ENCODE measurements at places on chromosomes 6 and 20.

- peak; percentile 94 for DNase-seq
Measured at GRCh38 chr20:21303061-21303871, at the start of gene XRN2. Gene XRN2 (plus strand): TSS chr20:21303331. CDS start chr20:21303399, 68 bp downstream.

GRCh38 chr20:39855799-39856198, 833.2 kb downstream of the MAFB start:
- no peak for DNase-seq

- no peak for DNase-seq
Measured at GRCh38 chr6:158060455-158061360, 79.0 kb downstream of the SYNJ2 start.

GRCh38 chr6:33581186-33581585, 1.1 kb upstream of the BAK1 start:
- no peak for DNase-seq

DNA sequence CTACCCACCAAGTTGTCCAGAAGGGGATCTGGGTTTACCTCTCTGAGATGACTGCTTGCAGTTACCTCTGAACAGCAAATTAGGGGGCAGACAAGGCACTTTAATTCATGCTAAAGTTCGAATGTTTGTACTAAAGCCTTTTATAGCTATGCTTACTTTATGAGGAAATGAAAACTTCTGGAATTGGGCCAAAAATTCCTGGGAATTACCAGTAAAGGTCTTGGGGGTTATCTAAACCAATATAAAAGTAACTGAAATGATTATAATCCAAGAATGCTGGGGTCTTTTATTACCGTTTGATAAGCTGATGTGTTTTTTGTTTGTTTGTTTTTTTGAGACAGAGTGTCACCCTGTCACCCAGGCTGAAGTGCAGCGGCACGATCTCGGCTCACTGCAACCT, 7.9 kb upstream of the LZTS3 start:
- no peak for DNase-seq

DNA sequence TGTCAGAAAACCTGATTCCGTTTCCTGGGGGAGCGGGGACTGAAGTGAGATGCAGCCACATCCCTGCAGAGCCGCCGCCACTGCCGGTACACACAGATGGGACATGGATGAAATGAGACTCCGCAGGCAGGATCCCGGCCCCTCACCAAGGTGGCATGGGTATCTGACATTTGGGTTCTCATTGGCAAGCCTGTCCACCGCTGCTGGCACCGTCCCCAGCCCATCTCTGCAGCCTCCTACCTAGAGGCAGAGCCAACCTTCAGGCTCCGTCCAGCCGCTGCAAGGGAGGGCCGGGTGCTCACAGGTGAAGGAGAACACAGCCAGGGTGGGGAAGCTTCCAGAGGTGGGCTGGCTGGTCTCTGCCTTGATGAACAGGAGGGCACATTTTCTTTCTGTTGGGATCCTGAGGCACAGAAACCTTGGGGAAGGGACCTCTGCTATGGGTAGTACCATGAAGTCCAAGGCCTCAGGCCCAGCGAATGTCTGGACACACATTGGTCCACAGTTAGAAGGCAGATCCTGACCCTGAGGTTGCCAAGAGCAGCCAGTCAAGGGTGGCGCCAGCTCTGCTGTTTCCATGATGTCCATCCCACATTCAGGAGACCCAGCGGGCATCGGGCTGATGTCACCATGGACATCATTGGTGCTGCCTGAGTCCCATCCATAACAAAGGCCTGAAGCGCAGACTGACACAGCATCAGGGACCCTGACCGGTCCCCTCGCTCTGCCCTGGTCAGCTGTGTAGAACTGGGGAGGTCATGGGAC, 177.4 kb downstream of the TAF4 start:
- no peak for DNase-seq

DNA sequence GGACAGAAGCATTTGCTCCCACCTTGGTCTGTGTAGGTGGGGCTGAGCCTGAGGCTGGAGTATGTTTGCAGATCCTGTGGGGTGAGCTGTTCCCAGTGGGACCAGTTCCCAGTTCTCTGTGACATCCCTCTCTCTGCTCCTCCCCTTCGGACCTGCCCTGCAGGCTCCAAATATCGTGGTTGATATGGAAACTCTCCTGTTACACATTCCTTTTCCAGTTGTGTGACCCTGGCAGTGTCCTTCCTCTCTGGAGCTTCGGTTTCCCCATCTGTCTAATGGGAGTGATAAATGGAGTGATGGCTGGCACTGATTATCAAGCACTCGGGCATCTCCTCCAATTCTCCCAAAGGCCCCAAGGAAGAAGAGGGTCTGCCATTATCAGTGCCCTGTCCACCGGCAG, 15.7 kb upstream of the TGM2 start:
- no peak for DNase-seq

DNA sequence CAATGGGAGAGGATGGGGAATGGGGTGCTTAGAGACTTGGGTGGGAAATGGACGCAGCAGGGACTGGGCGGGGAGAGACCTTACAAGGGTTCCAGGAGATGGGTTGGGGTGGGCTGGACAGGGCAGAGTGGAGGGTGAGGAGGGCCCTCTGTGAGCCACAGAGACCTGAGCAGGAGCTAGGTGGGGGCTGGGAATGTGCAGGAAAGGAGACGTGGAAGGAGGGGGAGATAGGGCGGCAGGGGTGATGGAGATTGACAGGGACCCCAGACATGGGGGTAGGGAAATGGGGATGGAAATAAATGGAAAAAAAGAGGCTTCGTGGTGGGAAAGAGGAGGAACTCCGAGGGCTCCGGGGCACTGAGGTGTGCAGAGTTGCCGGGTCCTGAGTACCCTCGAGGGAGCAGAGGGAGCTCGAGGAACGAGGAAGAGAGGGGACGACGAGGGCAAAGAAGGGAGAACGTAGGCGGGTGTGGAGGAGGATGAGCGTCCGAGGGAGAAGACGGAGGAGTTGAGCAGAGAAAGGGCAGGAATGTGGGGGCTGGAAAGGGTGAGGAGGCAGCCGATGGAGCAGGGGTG, 2.0 kb upstream of the CTCFL start:
- DNase-seq: no peak

DNA sequence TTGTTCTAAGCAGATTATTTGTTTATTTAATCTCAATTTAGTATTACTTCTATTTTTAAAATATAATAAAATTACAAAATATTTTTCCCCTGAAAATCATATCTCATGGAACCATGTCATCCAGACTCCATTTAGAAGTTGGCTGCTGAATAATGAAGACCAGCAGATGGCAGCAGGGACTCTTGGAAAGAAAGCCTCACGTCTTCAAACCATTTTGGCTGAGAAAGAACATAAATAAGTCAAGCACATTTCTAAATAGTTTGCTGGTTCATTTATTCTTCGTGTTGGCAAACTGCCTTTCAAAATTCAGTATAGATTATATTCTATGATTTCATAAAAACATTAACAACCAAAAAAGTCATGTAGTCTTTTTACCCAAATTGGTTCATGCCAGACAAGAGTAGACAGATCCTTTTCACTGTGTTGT, 71.7 kb downstream of the RCAN2 start:
- peak; percentile 47 for DNase-seq

DNA sequence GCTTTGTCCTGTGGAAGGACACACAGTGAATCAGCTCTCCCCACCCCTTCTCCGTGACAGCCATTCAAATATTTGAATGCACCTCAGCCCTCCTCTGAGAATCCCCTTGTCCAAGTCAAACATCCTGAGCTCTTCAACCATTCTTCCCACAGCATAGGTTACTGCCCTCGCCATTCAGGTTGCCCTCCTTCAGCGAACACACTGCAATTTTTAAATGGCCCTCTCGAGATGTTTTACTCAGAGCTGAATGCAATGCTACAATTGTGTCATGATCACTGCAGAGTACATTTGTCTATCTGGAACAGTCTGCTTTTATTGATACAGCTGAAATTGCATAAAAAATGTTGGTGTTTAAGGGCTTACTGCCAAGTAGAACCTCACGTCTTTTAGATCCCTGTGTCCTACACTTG, 48.9 kb downstream of the SLC2A12 start:
- no peak for DNase-seq

Measured in neuronal stem cell (in vitro differentiated cells).